ENCODE measurements at places on chromosomes 4 and X.

- no peak for DNase-seq
Observed at GRCh38 chr4:185120631-185120946, 22.5 kb upstream of the SLC25A4 start.

- DNase-seq: no peak
Observed at GRCh38 chr4:185794637-185795036, 17.4 kb downstream of the SORBS2 start.

GRCh38 chr4:46404981-46405380, 15.1 kb upstream of the GABRA2 start:
- no peak for DNase-seq

GRCh38 chrX:153704021-153704526, 16.3 kb downstream of the SLC6A8 start:
- DNase-seq: no peak

GRCh38 chrX:137431693-137432488, 134.0 kb upstream of the ZIC3 start:
- no peak for DNase-seq

- no peak for DNase-seq
Observed at GRCh38 chrX:34810364-34810763, 132.2 kb upstream of the FAM47B start.

GRCh38 chr4:134308910-134309309, 107.3 kb upstream of the PABPC4L start:
- no peak for DNase-seq

DNA sequence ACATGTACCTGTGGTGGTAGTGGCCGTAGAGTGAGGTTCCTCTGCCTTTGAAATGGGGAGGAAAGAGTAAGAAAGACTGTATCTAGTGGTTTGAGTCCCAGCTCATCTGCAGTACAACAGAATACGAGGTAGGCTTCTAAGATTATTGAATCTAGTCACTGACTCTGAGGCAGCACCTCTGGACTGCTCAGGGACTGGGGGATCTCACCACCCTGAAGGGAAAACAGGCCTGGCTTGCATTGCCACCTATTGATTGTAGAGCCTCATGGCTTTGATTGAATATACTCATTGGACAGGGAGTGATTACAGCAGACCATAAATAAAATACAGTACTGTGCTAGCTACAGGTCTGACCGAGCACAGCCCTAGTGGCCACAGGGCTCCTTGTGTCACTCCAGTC, 50.5 kb downstream of the GPR174 start:
- DNase-seq: no peak

DNA sequence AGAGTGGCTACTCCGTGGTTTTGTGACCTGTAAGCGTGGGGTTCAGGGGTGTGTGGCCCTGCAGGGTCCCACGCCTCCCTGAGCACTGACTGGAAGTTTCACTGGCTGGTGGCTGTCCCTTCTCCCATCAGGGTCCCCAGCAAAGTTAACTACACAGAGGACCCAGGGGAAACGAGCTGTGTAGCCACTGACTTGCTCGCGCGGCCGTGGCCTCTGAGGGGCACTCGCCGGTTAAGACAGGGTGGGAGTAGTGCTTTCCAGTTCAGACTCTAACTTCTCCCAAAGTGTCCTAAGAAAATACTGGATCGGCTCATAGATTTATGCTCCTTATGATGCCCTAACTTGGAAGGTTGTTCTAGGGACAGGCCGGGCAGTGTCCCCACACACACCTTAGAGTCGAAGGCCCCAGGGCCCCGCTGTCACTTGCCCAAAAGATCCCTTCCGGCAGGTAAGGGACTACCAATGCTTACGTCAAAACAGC, 28.2 kb downstream of the NELFA start:
- DNase-seq: no peak

DNA sequence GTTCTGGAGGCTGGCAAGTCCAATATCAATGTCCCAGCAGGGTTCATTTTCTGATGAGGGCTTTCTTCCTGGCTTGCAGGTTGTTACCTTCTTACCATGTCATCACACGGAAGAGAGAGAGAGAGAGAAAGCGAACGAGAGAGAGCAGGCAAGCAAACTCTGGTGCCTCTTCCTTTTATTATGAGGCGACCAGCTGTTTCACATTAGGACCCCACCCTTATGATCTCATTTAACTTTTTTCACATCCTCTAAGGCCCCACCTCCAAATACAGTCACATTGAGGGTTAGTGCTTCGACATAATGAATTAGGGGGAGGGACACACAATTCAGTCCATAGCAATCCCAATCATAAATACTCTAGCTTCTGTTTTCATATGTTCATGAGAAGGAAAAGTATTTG, 10.6 kb upstream of the GPR174 start:
- DNase-seq: no peak

DNA sequence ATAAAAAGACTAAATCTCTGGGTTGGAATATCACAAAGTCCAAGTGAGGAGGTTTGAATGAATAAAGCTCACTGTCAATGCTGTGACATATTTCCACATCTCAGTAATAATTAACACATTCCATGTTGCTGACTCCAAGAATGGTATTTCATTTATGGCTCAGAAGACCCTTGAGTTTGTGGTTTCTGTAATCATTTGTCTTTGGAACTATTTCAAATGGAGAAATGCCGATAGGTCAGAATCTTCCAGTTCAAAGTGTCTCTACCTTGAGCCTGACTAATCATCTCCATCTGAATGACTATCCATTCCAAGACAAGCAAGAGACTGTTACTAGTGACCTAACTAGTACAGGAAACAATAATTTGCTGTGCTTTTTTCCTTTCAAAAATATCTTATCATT, 24.2 kb upstream of the SLC2A9 start:
- no peak for DNase-seq

- DNase-seq: no peak
Observed at GRCh38 chr4:172998527-172999469, 169.8 kb upstream of the GALNT7 start.

- DNase-seq: no peak
Observed at GRCh38 chr4:52292245-52292644, 241.1 kb downstream of the SPATA18 start.

DNA sequence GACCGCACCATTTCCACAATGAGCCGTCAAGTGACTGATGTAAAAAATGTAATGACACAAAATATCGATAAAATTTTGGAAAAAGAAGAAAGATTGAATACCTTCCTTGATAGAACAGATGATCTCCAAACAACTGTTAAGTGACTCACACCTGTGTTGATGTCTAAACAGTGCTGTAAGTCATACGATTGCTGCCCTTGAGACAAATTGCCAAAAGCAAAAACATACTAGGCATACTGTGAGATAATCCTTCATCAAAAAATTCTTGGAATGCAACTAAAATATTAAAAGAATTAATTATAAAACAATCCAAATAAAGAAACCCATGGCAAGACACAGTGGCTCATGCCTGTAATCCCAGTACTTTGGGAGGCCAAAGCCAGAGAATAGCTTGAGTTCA, 53.4 kb downstream of the HNRNPD start:
- no peak for DNase-seq

GRCh38 chr4:53866055-53866454, 198.3 kb downstream of the CHIC2 start:
- no peak for DNase-seq

- DNase-seq: no peak
Observed at GRCh38 chrX:57366430-57366829, 79.9 kb downstream of the FAAH2 start.

DNA sequence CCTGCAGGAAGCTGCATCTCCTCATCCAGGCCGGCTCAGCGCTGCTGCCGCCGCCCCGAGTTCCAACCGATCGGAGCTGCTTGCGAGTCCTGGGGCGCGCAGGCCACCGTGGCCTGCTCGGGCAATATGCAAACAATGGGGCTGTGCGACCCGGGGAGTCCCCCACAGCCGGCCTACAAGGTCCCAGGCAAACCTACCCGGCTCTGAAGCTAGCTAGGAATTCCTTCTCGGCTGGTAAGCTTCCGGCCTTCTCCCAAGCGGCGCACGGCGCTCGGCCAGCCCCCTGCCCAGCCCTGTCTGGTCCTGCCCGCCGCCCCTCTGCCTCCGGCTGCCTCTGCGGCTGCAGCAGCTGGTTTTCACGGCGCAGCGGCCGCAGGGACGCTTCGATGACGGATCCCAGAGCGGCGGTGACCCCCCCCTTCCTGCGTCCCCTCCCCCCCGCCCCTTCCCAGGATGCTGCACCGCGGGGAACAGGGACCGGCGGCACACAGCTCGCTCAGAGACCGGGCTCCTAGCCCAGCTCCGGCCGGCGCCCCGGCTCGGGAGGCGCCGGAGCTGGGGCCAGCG, 59.4 kb downstream of the TSC22D3 start:
- no peak for DNase-seq

DNA sequence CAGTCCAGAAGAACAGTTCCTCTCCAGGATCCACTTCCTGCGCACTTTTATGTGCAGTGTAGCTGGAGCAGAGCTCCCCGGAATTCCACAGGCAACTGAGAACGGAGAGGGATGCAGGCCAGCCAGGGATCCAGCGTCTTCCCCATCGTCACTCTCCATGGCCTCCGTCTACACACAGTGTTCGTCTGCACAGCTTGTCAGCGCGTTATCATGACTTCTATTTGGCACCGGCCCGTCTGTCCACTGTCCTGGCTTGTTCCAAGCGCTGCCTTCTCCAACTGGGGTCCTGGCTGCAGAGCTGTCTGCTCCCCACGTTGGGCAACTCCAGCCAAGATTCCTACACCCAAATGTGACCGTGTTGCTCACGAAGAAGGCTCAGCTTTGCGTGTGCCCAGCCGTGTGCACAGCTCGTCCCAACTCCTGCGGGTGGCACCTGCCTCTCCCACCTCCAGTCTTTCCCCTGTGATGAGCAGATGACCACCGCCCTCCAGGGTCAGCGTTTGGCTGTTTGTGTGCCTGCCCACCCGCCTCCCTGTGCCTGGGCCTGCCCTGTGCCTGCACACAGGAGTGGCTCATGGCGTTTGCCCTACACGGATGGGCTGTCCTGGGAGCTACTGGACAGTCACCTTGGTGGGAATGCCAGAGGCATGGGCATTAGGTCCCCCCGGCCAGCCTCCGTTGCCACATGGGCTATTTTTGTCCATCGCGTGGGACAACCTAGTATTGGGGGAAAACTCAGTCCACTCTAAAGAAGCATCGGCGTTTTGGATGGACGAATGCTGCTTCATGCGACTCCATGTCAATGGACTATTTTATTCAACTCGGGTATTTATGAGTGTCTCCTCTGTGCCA, 2.2 kb upstream of the CTBP1 start:
- DNase-seq: no peak

GRCh38 chr4:7642741-7643458, 208.2 kb upstream of the PSAPL1 start:
- DNase-seq: no peak

DNA sequence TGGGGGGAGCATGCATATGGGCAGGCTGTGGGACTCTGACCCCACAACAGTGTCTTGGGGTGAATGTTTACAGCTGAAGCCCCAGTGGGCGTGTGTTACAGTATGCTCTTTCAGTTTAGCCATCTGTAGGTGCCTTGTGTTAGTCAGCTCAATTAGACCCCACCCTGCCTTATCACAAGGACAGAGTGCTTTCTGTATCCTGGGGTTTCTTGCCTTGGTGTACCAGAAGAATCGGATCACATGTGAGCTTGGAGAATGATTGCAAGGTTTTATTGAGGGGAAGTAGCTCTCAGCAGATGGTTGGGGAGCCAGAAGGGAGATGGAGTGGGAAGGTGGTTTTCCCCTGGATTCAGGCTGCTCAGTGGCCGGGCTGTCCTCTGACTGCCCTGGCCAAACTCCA, 27.3 kb downstream of the SH3BGRL start:
- no peak for DNase-seq

Measured in stimulated activated CD4-positive, alpha-beta T cell treated with anti-CD3 and anti-CD28 coated beads, Interleukin-4, amount 100 ng/mL, for 24 hours (primary cell).